HT1080 (cell line): ENCODE measurements at places on chromosomes 2 and 18. TPM values are rescaled to one million over a fixed set of nuclear protein-coding genes. Genes with fewer than 3 reads are reported as not detected.

RAMP1 gene
- 0.53 TPM in 1 of 2 replicates, not detected in the other for total RNA-seq

- DNase-seq, result no peak
Observed at GRCh38 chr2:137115081-137115794, 349.9 kb downstream of the THSD7B start.

DNA sequence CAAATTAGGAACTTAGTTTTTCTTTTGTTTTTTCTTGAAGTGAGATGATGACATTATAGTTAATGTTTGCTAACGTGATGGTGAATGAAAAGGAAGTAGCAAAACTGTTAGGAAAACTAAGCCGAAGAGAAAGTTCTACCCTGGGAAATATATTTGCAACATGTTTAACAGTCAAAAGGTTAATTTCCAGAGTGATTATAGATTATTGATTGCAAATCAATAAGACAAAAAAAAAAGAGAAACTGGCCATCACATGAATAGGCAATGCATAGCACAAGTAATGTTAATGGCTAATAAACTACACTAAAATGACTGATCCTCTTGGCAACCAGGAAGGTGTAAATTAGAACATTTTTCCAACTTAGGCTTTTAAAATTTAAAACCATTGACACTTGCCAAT is 26.0 kb upstream of the AMMECR1L start:
- DNase-seq, result no peak

DNA sequence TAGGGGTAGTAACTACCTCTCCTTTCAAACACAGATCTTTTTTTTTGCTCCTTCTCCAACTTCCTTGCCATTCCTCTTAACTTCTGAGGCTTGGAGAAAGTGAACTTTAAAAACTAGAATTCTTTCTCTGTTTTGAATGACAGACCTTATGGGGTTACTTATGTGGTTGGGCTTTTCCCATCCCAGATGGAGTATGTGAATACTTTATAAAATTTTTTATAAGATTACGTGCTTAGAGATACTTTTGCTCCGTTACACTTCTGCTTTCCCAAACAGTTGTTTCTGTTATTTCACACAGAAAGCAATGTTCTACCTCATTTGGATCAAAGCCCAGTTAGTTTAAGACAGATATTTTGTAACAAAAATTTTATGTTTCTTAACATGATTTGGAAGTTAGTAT is 20.2 kb downstream of the GREB1L start:
- DNase-seq, result no peak

IGFBP5 gene
- 0.10 and 0.11 TPM in 2 replicates for total RNA-seq

- DNase-seq, result no peak
Observed at GRCh38 chr2:8608411-8608954, 73.4 kb upstream of the ID2 start.

DNA sequence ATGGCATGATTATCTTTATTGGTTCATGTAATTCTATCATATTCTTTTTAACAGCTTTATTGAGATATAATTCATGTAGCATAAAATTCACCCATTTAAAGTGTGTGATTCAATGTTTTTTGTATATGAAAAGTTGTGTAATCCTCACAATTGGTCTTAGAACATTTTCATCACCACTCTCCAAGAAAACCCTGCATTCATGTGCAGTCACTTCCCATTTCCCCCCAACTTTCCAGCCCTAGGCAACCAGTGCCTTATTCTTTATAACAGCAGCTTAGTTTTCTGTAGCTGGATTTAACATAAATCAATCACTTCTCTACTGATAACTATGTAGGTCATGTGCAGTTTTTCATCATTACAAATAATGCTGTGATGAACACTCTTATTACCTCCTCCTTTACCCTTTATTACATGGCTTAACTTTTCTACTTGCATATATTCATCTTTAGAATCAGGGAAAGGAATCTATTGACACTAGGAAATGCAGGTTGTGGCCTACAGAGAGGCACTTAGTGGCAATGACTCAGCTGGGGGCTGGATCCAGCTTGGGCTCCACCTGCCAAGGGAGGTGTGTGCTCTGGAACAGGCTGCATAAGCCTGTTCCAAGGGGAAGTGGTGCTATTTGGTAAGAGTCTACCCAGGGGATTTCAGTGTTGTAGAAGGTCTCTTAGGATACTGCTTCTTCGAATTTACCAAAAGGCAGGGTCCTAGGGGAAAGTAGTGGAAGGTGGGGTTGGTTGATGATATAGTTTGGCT is 89.1 kb downstream of the ETAA1 start:
- peak; percentile 56 for DNase-seq

- DNase-seq, result no peak
Observed at GRCh38 chr2:20624884-20625485, 25.9 kb downstream of the HS1BP3 start.

GRCh38 chr2:222703886-222704285 is 32.4 kb downstream of the MOGAT1 start:
- no peak for DNase-seq

CNPPD1 gene
- 20.8 and 23.3 TPM in 2 replicates for total RNA-seq

- no peak for DNase-seq
Observed at GRCh38 chr2:124001696-124002430, 23.2 kb upstream of the CNTNAP5 start.
